G401 (cell line): ENCODE measurements at places on chromosomes 2 and 18.

DNA sequence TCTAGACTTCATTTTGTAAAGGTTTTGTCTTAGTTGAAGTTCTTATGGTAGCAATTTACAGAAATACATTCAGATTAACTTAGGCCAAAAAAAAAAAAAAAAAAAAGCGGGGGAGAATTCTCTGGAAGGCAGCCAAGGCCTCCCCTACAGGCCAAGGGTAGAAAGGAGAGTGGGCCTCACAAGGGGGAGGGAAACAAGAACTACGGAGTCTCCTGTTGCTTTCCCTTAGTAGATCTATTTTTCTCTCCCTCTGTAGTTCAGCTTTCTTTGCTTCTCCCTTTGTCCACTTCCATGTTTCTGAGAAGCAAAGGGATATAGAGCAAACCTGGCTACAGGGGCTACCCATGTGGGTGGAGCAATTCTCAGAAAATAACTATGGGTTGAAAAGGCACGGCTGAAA, 2.4 kb upstream of the STK11IP start:
- DNase-seq: no peak

GRCh38 chr2:163467251-163467630, 268.6 kb downstream of the FIGN start:
- DNase-seq: no peak

DNA sequence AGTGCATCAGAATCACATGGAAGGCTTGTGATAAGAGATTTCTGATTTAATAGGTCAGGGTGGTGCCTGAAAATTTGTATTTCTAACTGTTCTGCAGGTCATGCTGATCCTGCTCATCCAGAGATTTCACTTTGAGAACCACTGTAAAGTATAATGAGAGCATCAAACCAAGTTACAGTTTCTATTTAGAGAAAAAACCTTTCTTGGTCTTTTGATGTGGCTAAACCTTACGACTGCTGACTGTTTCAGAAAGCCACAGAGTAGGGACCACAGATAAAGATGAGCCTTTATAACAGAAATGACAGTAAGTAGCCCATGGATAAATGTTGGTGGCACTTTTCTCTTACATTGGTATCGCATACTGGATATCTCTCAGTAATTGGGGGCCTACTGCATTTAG, 109.4 kb upstream of the FANCL start:
- DNase-seq: no peak

DNA sequence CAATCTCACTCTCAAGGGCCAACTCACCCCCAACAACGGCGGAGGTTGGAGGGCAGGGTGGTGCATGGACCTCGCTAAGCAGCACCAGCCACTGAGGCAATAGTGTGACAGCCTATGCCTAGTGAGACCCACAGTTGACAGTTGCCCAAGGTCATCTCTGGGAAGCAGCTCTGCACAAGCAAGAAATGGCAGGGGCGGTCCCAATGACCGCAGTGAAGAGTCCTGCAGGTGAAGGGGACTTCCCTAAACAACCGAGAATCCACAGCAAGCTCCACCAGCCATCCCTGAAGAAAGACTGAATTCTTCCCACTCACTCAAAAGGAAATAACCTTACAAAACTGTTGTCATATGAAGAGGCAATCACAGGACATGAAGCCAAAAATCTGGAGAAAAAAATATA, 313.4 kb upstream of the ID2 start:
- DNase-seq: no peak

DNA sequence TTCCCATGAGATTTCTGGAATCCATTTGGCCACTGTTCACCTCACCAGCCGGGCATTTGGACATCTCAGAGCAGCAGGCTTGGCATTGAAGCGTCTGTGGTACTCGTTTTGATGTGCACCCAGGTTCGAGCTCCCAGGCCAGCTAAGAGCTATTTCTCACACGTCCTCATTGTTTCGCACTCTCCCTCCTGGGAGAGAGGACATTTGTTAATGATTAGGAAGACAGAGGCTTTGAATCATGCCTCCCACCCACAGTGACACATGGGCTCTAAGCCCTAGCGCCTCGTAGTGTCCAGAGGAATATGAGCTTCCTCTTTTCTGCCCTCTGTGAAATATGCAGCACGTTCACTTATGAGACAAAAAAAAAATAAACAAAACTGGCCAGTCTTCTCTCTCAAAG, 361.8 kb downstream of the RND3 start:
- DNase-seq: no peak

GRCh38 chr2:80610108-80610507, 305.6 kb upstream of the LRRTM1 start:
- no peak for DNase-seq

- no peak for DNase-seq
These were observed 2.8 kb upstream of the RESP18 start for GRCh38 chr2:219335373-219335786.

DNA sequence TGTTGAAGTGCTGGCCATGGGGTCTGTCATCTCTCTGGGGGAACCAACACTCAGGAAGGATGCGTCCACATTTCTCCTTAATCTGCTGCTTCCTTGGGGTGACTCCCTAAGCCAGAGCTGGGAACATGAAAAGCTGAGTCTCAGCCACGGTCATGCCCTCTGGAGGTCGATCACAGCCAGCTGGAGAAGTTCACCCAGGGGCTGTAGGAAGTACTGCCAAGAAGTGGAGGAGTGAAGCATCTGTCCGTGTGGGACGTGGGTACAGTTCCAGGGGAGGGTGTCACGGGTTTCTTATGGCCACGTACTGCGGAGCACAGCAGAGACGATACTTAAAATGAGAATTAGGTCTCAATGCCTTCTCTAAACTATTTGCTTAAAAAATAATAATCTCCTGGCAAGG, 42.4 kb upstream of the IGFBP2 start:
- DNase-seq: no peak

DNA sequence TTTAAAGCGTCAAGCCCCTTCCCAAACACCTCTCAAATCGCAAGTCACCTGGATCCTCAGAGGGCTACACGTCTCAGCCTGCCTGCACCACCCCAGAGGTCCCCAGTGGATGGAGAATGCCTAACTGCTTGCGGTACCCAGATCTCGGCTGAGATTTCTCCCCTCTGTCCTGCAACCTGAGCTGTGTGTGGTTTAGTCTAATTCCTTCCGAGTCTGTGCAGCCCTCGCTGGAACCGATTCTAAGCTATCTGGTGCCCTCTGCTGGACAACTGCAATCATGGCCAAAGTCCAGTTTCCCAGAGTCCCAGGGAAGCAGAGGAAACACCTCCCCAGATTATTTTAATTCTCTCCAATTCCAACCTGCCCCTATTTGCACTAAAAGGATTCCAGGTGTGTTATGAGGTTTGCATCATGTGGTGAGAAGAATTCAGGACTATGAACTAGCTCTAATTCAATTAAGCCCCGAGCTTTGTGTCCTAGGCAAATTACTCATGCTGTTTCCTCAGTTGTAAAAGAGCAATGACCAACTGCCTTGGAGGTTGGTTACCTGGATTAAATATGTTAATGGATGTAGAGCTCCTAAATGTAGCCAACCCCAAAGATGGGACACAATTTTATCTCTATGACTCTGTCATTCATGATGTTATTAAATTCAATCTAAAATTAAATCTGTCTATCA, 276.1 kb upstream of the NCKAP5 start:
- DNase-seq: peak; percentile 74

- no peak for DNase-seq
These were observed 40.1 kb downstream of the FBXO48 start for GRCh38 chr2:68426848-68427579.

GRCh38 chr2:54510916-54511315, 54.8 kb downstream of the SPTBN1 start:
- DNase-seq: no peak

DNA sequence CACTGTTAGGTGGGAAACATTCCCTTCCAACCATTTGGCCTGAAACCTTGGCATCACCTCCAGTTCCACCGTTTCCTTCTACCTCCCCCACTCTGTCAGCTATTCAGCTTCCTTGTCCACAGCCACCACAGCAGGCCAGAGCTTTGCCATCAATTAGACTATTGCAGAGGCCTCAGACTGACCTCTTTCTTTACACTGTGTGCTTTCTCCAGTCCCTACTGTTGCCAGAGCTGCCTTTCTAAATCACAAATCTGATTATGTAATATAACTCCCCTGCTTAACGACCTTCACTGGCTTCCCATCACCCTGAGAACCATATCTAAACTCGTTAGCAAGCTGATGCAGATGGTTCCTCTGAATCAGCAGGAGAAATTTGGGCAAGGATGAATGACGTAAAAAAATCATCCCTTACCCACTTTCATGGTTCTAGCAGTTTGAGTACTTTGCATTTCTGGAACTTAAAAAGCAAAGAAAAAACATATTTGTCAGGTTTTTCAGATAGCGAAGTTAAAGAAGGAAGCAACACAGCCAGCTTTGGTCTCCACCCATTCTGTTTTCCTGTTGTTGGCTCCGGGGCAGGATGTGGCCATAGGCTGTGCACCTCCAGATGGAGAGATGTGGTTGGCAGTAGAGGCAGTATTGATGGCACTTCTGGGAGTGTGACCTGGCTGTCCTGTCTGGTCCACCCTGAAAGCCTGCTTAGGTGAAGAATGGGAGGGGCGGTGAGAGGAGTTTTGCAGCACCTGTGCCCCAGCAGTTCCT, 422.1 kb downstream of the PARD3B start:
- DNase-seq: no peak

DNA sequence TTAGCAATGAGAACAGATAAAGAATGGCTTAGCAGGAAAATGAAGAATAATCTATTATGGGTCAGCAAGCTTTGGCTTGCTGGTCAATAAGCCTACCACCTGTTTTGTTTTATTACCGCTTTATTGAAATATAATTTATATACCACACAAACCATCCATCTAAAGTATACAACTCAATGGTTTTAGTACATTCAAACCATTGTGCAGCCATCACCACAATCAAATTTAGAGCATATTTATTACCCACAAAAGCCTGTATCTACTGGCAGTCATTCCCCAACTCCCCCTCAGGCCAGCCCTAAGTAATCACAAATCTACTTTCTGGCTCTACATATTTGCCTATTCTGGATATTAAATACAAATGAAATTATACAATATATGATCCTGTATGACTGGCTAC, 17.2 kb downstream of the PPP3R1 start:
- DNase-seq: no peak

GRCh38 chr2:96248624-96249023, 17.2 kb downstream of the TMEM127 start:
- DNase-seq: no peak

- no peak for DNase-seq
These were observed 18.2 kb downstream of the IGFBP2 start for GRCh38 chr2:216651351-216651881.

- no peak for DNase-seq
These were observed 401.3 kb downstream of the PID1 start for GRCh38 chr2:228869636-228870264.

GRCh38 chr2:168378960-168379669, 77.0 kb upstream of the CERS6 start:
- DNase-seq: no peak

DNA sequence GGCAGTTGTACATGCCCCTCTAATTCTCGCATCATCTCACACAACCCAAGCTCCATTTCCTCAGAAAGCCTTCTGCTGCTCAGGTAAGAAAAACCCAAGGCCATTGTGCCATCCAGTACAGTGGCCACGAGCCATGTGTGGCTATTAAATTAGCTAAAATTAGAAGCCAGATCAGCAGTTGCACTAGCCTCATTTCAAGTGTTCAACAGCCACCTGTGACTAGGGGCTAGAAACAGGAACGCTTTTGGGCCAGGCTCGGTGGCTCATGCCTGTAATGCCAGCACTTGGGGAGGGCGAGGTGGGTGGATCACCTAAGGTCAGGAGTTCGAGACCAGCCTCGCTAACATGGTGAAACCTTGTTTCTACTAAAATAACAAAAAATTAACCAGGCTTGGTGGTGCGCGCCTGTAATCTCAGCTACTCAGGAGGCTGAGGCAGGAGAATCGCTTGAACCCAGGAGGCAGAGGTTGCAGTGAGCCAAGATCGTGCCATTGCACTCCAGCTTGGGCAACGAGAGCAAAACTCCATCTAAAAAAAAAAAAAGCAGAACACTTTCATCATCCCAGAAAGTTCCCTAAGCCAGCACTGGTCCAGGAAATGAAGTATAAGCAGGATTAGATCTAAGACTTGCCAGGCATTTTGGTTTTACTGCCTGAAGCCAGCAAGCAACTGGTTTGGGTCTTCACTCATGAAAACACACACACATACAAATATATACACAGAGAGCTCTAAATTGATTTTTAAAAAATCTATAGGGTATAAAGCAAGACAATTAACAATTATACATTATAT, 35.7 kb downstream of the ATP8B1 start:
- no peak for DNase-seq

DNA sequence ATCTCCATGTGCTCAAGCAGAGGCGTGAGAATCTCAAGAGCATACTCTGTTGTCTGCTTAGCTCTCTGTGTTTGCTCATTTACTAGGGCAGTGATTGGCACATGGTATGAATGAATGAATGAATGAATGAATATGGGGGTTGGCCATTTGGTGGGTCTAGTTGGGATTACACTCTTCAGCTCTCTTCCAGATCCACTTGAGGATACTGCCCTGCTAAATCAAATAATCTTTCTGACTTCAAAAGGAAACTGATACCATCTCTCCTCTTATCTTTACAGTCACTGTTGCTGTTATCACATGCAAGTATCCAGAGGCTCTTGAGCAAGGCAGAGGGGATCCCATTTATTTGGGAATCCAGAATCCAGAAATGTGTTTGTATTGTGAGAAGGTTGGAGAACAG, 1.9 kb downstream of the IL36G start:
- DNase-seq: no peak

- no peak for DNase-seq
These were observed 215.2 kb downstream of the RAD51AP2 start for GRCh38 chr2:17303054-17303453.

DNA sequence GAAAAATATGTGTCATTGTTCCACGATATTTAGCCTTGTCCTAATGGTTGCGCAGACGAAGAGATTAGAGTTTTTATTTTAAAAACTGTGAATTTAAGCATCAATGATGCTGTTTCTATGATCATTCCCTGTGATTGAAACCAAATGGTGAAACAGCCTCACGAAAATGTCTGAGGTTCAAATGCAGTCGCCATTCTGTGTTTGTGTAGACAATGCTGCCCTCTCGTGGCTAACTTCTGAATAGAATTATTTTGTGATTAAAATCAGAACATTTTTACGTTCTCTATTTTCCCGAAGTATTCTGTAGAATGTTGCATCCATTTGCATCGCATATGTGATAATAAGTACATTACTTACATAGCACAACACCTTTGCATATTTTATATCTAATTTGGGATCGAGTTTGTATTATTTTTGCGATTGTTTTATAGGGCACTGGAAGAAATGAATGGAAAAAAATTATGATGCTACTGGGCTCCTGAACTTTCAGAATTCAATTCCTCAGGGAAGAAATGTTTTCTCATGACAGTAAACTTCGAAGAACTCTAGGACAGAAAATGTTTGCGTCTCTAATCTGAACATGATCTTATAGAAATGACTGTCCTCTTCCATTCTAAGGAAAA, 54.8 kb upstream of the CREB1 start:
- peak; percentile 78 for DNase-seq

- DNase-seq: no peak
These were observed 115.9 kb downstream of the CAPN13 start for GRCh38 chr2:30691091-30691947.

- no peak for DNase-seq
These were observed 22.7 kb downstream of the ANKRD29 start for GRCh38 chr18:23640052-23640451.
